ENCODE measurements at places on chromosomes 3 and 15.

DNA sequence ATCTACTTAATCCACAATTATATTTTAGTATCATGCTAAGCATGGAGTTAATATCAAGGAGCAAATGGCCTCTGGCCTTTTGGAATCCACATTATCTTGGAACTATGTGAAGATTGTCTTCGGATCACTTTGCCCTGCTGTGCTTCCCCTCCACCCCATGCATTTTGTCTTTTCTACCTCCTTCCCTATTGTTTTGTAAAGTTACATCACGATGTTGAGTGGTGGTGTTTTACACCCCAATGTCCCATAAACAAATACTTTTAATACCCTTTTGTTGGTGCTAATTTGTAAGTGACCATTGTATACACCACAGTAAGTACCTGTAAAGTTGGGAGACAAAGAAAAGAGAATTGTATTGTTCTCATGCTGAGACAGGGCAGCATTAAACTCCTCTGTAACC, 258.4 kb upstream of the ZNF717 start:
- no peak for DNase-seq

- no peak for DNase-seq
Observed at GRCh38 chr3:28099296-28099695, 142.1 kb upstream of the CMC1 start.

DNA sequence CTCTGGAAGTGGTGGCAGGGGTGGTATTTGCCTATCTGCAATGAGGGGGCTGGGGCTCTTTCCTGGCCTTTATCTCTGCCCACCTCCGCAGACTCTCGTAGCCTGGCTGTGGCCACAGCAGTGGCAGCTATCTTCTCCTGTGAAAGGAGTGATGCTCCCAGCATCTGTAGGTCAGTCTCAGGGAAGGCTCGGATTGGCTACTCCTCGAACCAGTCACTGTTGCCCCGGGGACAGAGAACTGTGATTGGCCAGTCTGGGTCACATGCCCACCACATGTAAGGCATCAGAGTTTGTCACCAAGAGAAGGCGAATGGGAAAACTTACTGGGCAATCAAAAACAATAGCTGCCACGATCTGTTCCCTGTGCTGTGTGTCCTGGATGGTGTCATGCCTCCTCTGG, 30.1 kb upstream of the FGD5 start:
- DNase-seq: no peak

DNA sequence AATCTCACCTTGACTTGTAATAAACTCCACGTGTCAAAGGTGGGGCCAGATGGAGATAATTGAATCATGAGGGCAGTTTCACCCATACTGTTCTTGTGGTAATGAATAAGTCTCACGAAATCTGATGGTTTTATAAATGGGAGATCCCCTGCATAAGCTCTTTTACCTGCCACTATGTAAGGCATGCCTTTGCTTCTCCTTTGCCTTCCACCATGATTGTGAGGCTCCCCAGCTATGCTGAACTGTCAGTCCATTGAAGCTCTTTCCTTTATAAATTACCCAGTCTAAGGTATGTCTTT, 45.5 kb downstream of the SUCNR1 start:
- DNase-seq: no peak

GRCh38 chr15:63526401-63526800, 22.0 kb downstream of the USP3 start:
- DNase-seq: no peak

GRCh38 chr15:78321786-78322185, 18.4 kb upstream of the CRABP1 start:
- DNase-seq: no peak

GRCh38 chr3:161964857-161965256, 468.2 kb downstream of the OTOL1 start:
- no peak for DNase-seq

DNA sequence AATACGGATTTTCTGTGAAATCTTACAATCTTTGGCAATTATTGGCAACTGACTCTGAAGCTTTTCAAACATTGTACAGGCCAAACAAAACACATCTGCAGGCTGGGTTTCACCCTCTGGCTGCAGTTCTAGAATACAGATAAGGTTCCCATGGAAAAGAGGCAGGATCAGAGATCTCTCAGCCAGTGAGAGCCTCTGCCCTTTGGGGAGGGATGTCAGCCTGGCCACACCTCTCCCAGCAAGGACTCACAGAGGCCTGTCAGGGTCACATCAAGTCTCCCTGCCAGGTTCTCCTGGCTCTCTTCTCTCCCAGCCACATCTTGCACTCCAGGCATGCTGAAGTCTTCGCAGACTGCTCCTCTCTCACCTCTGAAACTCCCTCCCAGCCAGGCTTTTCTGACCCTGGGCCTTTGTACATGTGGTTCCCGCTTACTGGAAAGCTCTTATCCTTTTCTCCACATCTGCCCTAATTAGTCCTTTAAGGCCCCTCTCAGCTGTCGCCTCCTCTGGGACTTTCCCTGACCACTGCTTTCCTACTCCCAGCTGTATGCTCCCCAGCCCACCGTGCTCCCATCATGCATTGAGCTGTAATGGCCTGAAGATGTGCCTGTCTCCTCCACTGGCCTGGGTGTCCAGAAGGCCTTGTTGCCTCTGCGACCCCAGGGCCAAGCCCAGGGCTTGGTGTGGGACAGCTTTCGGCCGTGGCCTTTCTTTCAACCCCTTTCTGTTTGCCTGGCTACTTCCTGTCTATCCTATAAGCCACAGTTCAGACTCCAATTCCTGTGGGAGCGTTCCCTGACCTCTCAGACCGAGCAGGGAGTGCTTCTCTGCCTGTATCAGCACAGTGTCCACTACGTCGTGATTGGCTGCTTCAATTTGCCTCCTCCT, 4.3 kb downstream of the RBP1 start:
- DNase-seq: no peak

DNA sequence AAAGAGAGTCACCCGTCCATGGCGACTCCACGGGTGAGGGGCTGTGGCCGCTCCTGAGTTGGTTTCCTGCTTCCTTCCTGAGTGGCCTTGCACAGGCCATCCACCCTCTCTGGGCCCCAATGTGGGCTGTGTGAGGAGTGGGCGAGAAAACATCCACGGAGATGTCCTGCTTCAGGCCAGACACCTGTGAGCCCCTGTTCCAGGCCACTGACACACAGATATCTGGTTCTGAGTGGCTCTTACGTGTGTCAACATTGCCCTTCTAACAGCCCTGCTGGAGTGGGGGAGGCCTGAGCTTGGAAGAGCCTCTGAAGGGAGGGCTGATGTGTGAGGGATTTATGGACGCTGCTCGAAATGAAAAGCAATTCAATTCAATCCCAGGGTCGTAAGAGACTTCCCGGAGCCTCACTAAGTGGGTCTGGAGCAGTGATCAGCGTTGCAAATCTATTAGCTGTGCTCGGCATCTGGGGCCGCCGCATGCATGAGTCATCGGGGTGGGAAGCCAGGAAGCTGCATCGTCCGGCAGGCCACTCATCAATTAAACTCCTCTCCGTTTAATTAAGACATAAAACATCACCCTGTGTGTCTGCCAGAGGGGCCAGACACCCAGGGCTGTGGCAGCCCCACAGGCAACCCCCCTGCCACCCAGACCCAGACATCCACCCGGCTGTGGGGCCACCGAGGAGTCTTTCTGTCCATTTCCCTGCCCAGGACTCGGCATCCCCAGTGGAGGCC, 20.0 kb upstream of the PRR23E start:
- DNase-seq: no peak

GRCh38 chr3:55742022-55742831, 255.1 kb upstream of the WNT5A start:
- DNase-seq: no peak

DNA sequence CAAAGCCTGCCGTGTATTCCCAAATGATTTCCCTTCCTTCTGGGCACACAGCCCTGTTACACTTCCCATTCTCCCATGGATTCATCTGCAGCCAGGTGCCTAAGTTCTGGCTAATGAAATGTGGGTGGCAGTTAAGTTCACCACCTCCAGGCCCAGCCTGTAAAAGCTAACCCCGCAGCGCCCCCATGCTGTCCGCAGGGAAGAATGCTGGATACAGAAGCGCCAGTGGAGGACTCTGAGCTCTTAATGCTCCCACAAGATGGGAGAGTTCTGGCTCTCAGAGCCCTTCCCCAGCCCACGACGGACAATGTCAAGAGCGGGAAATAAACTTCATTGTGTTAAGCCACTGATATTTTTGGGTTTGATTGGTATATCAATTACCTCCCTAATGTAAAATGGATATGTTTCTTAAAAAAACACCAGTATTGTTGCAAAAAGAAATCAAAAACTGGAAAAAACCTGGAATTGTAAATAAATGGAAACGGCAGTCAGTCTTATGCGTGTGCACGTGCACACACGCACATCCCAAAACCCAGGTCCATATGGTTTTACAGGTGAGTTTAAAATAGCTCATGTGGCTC, 37.7 kb upstream of the FGD5 start:
- DNase-seq: no peak

DNA sequence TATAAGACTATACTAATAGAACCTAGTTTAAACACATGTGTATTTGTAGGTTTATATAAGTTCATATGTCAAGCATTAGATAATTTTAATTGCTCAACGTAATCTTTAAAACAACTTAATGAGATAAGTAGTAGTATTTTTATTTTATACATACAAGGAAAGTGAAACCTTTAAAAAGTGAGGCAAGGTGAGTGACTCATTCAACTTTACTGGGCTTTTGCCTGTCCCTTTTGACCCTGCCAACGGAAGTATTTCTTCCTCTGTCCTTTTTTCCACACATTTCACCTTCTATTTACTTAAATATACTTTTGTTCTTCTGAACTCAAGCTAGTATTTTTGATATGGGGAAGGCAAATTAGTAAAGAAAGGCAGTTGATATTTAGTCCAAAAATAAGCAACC, 78.5 kb downstream of the KBTBD8 start:
- no peak for DNase-seq

Measured in effector memory CD8-positive, alpha-beta T cell (primary cell).